ENCODE measurements at places on chromosomes 3 and 15.

DNA sequence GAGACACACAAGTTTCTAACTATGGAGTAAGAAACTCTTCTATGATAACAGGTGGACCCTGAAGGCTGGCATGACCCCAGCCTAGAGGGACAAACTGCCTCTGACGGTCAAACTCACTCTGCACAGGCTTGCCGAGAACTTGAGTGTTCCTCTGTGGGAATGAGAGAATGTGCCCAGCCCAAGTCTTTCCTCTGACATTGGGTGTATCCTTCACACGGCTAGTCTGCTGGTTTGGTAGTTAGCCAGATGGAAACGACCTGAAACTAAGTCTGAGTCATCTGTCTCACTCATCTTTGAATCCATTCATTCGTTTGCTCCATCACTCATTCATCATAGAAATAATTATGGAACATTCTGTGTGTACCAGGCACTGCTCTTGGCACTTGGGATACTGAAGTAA, 198.4 kb downstream of the ATP10A start:
- no peak for DNase-seq

DNA sequence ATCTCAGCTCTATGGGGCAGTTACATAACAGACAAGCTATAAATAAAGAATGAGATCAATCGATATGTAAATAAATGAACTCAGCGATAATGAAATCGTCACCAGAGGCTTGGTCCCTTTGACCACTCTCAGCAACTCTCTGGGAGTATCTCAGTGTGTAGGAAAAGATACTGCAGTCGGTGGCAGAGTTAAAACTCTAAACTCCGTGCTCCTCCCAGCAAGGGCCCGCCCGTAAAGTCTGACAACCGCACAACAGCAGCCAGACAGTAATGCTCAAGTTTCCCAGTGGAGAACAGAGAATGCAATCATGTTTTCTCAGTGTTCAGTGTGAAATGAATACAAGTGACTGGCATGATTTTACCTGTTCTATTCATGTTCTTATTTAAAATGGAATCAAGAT, 28.3 kb upstream of the IGF1R start:
- no peak for DNase-seq

GRCh38 chr15:36178303-36178633, 401.2 kb upstream of the CDIN1 start:
- no peak for DNase-seq

GRCh38 chr15:24898715-24899272, 56.0 kb upstream of the SNRPN start:
- no peak for DNase-seq

DNA sequence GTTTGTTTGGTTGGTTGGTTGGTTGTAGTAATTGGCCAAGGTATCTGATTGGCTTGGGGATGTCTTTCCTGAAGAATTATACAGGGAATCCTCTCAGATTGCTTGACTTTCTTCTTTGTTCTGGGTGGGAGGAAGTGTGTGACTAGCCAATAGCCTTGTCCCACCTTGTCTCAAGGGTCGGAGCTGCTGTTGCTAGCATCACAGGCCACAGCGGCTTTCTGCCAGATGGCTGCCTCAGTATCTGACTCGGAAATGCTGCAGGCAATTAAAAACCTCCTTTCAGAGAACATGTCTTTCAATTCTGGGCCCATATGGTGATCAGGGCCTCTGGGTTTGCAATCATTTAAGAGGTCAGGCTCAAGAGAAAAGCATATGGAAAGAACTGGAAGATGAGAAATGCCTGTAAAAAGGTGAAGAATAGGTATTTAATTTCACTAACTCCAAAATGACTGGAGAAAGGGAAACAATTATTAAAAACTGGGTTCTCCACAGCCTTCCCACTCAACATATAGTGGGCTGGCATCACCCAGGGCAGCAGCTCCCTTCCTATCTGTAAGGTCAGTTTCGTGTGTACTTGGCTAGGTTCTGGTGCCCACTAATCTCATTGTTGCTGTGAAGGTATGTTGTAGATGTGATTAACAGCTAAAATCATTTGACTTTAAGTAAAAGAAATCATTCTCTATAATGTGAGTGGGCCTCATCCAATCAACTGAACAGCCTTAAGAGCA, 32.4 kb downstream of the TGFBR2 start:
- no peak for DNase-seq

DNA sequence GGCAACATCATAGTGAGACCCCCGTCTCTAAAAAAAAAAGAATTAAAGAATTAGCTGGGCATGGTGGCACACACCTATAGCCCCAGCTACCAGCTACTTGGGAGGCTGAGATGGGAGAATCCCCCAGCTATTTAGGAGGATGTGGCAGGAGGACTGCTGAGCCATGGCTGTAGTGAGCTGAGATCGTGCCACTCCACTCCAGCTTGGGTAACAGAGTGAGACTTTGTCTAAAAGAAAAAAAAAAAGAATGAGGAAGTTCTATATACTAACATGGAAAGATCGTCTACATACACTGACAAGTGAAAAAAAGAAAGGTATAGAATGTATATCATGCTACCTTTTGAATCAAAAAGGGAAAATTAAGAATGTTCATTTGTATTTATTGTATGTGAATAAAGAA, 83.9 kb upstream of the CDAN1 start:
- no peak for DNase-seq

Data from EL (cell line).